GM23248 (cell line): ENCODE measurements at places on chromosomes 1 and 21. TPM values are rescaled to one million over a fixed set of nuclear protein-coding genes. Genes with fewer than 3 reads are reported as not detected.

- DNase-seq = no peak
- H3K27ac ChIP-seq = no peak overlapping the region
- no peaks in the 10 kb centered on the region for H3K27me3 ChIP-seq
- H3K4me3 ChIP-seq = no peak overlapping the region
Measured at GRCh38 chr1:168466092-168466713, 77.6 kb downstream of the XCL2 start.

Gene PODN
- total RNA-seq = 54.0 and 54.8 TPM in 2 replicates

Gene RCSD1
- total RNA-seq = 0.22 TPM in 1 of 2 replicates, not detected in the other

- 0 out of 2 replicates have a peak, but pooled peaks cover 3% of the 10 kb centered on the region for H3K27me3 ChIP-seq
- no peak for DNase-seq
- H3K36me3 ChIP-seq = no peaks in the 10 kb centered on the region
- no peak overlapping the region for H3K27ac ChIP-seq
- no peak overlapping the region for H3K4me3 ChIP-seq
- H3K4me1 ChIP-seq = peaks cover 18% of the 10 kb centered on the region
Measured at GRCh38 chr1:110477967-110478640, 27.2 kb downstream of the PROK1 start.

- H3K36me3 ChIP-seq = no peaks in the 10 kb centered on the region
- H3K27ac ChIP-seq = no peak overlapping the region
- H3K4me1 ChIP-seq = no peaks in the 10 kb centered on the region
Measured at GRCh38 chr1:228884196-228884595, 148.9 kb downstream of the RHOU start.

GRCh38 chr1:205907794-205908193, 35.5 kb downstream of the SLC26A9 start:
- H3K36me3 ChIP-seq = no peaks in the 10 kb centered on the region
- peak; percentile 78 for DNase-seq
- H3K4me3 ChIP-seq = no peak overlapping the region
- peak overlapping the region; percentile 74 for H3K27ac ChIP-seq
- peaks cover 9% of the 10 kb centered on the region for H3K4me1 ChIP-seq

- H3K27me3 ChIP-seq = no peaks in the 10 kb centered on the region
- H3K27ac ChIP-seq = peak overlapping the region; percentile 64
- H3K36me3 ChIP-seq = no peaks in the 10 kb centered on the region
- H3K4me3 ChIP-seq = no peak overlapping the region
- peaks cover 14% of the 10 kb centered on the region for H3K4me1 ChIP-seq
Measured at GRCh38 chr1:163046071-163046470, 23.1 kb upstream of the RGS4 start.

Gene KPRP
- under 0.01 and 0.22 TPM in 2 replicates for total RNA-seq

GRCh38 chr1:176450526-176450925, 12.4 kb upstream of the PAPPA2 start:
- H3K4me3 ChIP-seq = no peak overlapping the region
- no peaks in the 10 kb centered on the region for H3K36me3 ChIP-seq
- peak; percentile 72 for DNase-seq
- H3K27ac ChIP-seq = no peak overlapping the region

- no peaks in the 10 kb centered on the region for H3K36me3 ChIP-seq
- no peak overlapping the region for H3K4me3 ChIP-seq
- no peak overlapping the region for H3K27ac ChIP-seq
- no peak for DNase-seq
- H3K4me1 ChIP-seq = no peaks in the 10 kb centered on the region; the same call in 1 of the 2 replicates
- no peaks in the 10 kb centered on the region for H3K27me3 ChIP-seq
Measured at GRCh38 chr1:226884966-226885820, 14.8 kb downstream of the PSEN2 start.

DNA sequence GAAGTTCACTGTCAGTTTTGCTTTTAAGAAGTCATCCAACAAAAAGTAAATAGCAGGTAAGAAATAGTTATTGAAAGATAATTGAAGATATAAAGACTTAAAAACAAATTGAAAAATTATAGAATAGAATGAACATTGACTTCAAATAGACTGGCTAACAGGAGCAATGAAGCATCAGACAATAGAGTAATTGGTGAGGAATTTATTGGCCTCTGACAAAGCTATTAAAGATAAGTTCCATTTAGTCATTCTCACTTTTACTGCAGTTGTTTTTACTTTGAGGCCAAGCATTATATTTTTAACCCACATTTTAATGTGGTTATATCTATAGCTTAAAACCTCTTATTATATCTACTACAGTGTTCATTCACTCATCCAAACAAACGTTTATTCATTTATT, 228.8 kb upstream of the ADGRL2 start:
- no peaks in the 10 kb centered on the region for H3K36me3 ChIP-seq
- peak; percentile 50 for DNase-seq
- no peak overlapping the region for H3K27ac ChIP-seq
- H3K4me3 ChIP-seq = no peak overlapping the region
- H3K4me1 ChIP-seq = peaks cover 11% of the 10 kb centered on the region
- H3K27me3 ChIP-seq = no peaks in the 10 kb centered on the region

GRCh38 chr1:182337736-182338571, 53.6 kb downstream of the GLUL start:
- no peaks in the 10 kb centered on the region for H3K36me3 ChIP-seq
- DNase-seq = no peak

DNA sequence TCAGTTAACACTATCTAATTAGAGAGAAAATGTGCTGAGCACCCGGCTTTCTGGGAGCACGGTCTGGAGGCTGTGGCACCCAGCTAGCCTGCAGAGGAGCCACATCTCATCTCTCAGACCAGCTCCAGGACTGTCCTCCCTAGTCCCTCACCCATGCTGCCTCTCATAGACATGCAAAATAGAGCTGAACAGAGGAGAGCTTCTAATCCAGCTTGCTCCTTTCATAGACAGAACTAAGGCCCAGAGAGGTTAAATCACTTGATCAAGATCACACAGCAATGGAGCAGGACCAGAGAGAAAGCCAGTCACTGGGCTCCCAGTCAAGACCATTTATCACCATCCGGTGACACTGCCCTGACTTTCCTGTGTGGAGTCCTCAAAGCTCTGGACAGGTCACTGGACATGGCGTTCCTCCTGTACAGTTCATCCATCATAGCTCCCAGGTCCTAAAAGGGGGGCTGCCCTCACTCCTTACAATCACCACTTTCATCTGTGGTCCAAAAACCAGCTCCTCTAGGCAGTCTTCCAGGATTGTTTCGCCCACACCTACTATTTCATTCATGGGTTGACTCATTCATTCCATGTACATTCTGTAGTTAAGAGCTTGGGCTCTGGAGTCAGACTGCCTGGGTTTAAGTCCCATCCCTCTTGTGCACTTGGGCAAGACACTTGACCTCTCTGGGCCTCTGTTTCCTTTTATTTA, 8.8 kb upstream of the CAMK2N1 start:
- H3K4me1 ChIP-seq = peaks cover 27% of the 10 kb centered on the region
- peak overlapping the region; percentile 27; the same call in 1 of the 2 replicates for H3K4me3 ChIP-seq
- DNase-seq = peak; percentile 97
- no peaks in the 10 kb centered on the region for H3K27me3 ChIP-seq
- peak overlapping the region; percentile 96 for H3K27ac ChIP-seq

Gene FMO4
- 1.6 and 1.7 TPM in 2 replicates for total RNA-seq

DNA sequence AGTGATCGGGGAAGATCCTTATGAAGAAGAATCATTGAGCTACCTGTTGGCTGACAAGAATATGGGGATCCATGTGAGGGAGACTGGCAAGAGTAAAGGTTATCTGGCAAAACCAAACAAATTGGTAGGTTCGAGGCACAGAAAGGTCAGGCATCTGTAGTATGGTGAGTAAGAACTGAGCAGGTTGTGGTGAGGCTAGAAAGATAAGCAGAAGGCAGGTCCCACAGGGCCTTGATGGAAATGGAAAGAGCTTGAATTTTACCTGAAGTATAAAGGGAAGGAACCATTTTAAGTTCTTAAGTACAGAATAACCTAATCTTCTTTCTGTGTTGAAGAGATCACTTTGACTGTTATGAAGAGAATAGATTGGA, 11.1 kb downstream of the PTPRC start:
- H3K27me3 ChIP-seq = no peaks in the 10 kb centered on the region
- no peak for DNase-seq
- no peak overlapping the region for H3K27ac ChIP-seq
- peaks cover 9% of the 10 kb centered on the region for H3K4me1 ChIP-seq

Gene PEAR1
- total RNA-seq = 1.0 and 2.2 TPM in 2 replicates

Gene MRPL37
- 111 and 113 TPM in 2 replicates for total RNA-seq

DNA sequence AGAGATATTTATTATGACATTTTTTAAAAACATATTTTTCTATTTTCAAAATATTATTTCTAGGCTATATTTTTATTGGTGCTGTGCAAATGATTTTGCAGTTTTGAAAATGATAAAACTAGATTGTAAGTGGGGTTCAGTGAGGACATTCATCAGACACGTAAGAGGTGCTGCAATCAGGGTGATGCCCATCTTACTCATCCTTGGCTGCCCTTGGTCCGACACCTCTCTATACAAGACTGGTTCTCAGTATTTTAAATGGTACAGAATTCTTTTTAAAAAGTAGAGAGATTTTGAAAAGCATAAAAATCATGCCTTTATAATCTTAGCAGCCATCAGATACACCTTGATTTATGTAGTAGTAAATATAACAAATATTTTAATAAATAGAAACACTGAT, 24.0 kb downstream of the HENMT1 start:
- H3K4me3 ChIP-seq = no peak overlapping the region
- DNase-seq = peak; percentile 71
- H3K27me3 ChIP-seq = no peaks in the 10 kb centered on the region
- H3K4me1 ChIP-seq = peaks cover 4% of the 10 kb centered on the region; the same call in 1 of the 2 replicates

Gene MPL
- total RNA-seq = not detected in 2 replicates

GRCh38 chr1:203632941-203633340, 6.3 kb downstream of the ATP2B4 start:
- H3K36me3 ChIP-seq = no peaks in the 10 kb centered on the region
- no peak overlapping the region for H3K27ac ChIP-seq
- peaks cover 34% of the 10 kb centered on the region for H3K4me1 ChIP-seq
- no peak for DNase-seq

DNA sequence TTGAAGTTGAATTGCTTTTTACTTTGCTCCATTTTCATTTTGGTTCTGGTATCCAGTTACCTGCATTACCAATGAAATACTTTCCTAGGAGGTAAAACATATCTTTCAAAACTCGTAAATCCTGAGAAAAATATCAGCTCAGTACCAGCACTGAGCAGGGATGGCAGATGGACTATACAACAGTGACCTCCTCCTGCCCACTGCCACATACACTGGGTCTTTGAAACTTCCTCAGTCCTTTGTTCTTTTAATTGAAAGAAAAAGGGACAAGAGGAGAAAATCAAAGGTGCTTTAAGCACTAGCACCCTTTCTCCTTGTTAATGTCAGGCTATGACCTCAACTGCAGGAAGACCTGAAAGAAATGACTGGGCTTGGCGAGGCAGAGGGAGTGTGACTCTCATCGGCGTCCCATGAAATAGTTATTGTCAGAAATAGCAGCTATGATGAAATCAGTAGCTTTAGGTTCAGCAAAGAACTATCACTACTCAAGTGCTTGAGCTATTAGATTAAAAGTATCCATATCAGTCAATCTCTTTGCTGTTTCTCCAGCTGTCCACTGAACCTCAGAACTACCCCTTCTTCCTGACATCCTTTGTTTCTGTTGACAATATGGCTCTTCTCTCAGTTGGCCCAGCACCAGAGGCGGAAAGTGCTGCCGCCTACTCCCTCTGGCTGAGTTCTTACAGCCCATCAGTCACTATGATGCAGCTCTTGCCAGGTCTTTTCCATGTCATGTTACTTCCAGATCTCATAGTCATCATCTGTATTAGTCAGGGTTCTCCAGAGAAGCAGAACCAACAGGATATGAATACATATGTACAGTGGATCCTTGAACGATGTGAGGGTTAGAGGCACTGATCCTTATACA, 207.0 kb upstream of the MAP1LC3C start:
- no peak overlapping the region for H3K4me3 ChIP-seq
- DNase-seq = peak; percentile 48
- no peaks in the 10 kb centered on the region for H3K36me3 ChIP-seq
- H3K4me1 ChIP-seq = no peaks in the 10 kb centered on the region
- no peak overlapping the region for H3K27ac ChIP-seq

Gene KCND3
- total RNA-seq = 0.13 and 0.22 TPM in 2 replicates

Gene DMRTA2
- total RNA-seq = not detected in 2 replicates

Gene CLCA2
- 0.22 and 0.51 TPM in 2 replicates for total RNA-seq

DNA sequence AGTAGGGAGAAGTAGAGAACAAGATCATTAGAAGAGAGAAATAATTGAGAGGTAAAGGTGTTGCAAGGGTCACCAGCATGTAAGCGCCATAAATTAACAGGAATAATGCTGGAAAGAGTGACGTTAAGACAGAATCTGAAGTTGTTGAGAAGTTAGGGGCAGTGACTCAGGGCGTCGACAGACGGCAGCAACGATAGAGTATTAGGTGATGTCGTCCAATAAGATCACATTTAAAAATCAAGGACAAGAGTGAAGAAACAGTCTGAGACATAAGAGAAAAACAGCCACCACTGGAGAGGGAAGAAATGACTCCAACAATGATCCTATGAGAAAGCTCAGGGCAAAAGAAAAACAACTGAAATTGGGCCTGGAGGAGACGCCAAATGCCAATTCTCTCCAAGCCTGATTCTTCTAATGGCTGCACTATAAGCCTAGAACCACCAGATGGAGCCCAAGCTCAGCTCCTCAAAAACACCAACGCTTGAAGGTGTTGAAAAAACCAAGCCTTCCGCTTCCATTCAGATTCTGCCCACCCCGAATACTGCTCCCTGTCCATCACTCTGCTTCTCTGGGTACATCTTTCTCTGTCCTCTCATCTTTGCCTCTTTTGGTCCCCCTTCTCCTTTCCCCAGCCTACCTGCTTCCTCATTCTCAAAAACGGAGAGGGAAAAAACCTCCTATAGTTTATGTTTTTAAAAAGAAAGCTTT, 70.0 kb downstream of the LUZP1 start:
- H3K4me3 ChIP-seq = no peak overlapping the region
- H3K36me3 ChIP-seq = 0 out of 2 replicates have a peak, but pooled peaks cover 4% of the 10 kb centered on the region
- DNase-seq = peak; percentile 86
- peak overlapping the region; percentile 87 for H3K27ac ChIP-seq
- peaks cover 55% of the 10 kb centered on the region for H3K4me1 ChIP-seq

Gene ANKRD65
- total RNA-seq = 0.51 and 0.97 TPM in 2 replicates

- H3K4me1 ChIP-seq = peaks cover 21% of the 10 kb centered on the region
- no peaks in the 10 kb centered on the region for H3K27me3 ChIP-seq
- H3K36me3 ChIP-seq = no peaks in the 10 kb centered on the region
Measured at GRCh38 chr21:34031835-34032370, 41.5 kb upstream of the MRPS6 start.

- H3K4me3 ChIP-seq = peak overlapping the region; percentile 98
- H3K4me1 ChIP-seq = peaks cover 16% of the 10 kb centered on the region
Measured at GRCh38 chr1:151457911-151458801, 1.1 kb downstream of the POGZ start.

GRCh38 chr1:222920169-222920568, 105.3 kb downstream of the DISP1 start:
- no peak overlapping the region for H3K27ac ChIP-seq
- H3K36me3 ChIP-seq = no peaks in the 10 kb centered on the region
- H3K4me1 ChIP-seq = peaks cover 26% of the 10 kb centered on the region

- no peaks in the 10 kb centered on the region for H3K36me3 ChIP-seq
- peaks cover 41% of the 10 kb centered on the region for H3K27me3 ChIP-seq
- H3K4me3 ChIP-seq = peak overlapping the region; percentile 65
- no peaks in the 10 kb centered on the region for H3K4me1 ChIP-seq
- H3K27ac ChIP-seq = no peak overlapping the region
- peak; percentile 21 for DNase-seq
Measured at GRCh38 chr1:47508702-47509431, 71.0 kb downstream of the FOXD2 start.

Gene KANK4
- 0.25 and 0.32 TPM in 2 replicates for total RNA-seq

Gene CDC20
- total RNA-seq = 50.2 and 50.9 TPM in 2 replicates

Gene CASQ1
- 0.11 and 0.51 TPM in 2 replicates for total RNA-seq

Gene FBXO44
- 16.6 and 20.6 TPM in 2 replicates for total RNA-seq
